Astrocyte (in vitro differentiated cells and primary cell): ENCODE measurements at places on chromosomes 4 and X. TPM values are rescaled to one million over a fixed set of nuclear protein-coding genes. Genes with fewer than 3 reads are reported as not detected.

The PRIMPOL gene
- 6.5 and 7.8 TPM in 2 replicates for total RNA-seq

The RAB40AL gene
- 0.25 TPM in 1 of 2 replicates, not detected in the other for total RNA-seq

The FHDC1 gene
- total RNA-seq: 1.5 and 1.7 TPM in 2 replicates

The HSPA4L gene
- 8.0 and 8.9 TPM in 2 replicates for total RNA-seq

- no peaks in the 10 kb centered on the region for H3K27me3 ChIP-seq
- H3K4me1 ChIP-seq: peaks cover 17% of the 10 kb centered on the region
- H3K4me3 ChIP-seq: no peak overlapping the region
- DNase-seq: no peak
- no peak overlapping the region for H3K27ac ChIP-seq
- no peaks in the 10 kb centered on the region for H3K36me3 ChIP-seq
These were observed 75.2 kb downstream of the PSAPL1 start for GRCh38 chr4:7359400-7360062.

DNA sequence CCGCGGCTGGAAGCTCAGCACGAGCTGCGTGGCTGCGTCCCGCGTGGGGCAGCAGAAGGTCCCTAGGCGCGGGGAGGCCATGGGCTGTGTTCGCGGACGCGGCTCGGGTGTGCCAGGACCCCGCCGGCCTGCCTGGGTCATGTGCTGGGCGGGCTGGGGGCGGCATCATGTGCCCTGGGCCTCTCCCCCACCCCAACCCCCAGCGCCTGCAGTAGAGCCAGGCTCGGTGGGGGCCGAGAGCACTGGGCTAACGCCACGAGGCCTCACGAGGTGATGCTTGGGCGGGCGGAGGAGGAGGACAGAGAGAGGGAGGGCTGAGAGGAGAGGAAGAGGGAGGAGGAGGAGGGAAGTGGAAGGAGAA lies at the start of gene GPR143:
Gene GPR143, minus strand, starts transcription at position 111 of the 361 bp plus-strand sequence. Its CDS starts 30 bp downstream, at position 81.
- no peak within 1 kb of the TSS for H3K27ac ChIP-seq
- H3K36me3 ChIP-seq: no peaks in the 10 kb centered on the region
- peaks cover 4% of the 10 kb centered on the region for H3K27me3 ChIP-seq
- H3K4me1 ChIP-seq: no peaks in the 10 kb centered on the region
- DNase-seq: no peak

DNA sequence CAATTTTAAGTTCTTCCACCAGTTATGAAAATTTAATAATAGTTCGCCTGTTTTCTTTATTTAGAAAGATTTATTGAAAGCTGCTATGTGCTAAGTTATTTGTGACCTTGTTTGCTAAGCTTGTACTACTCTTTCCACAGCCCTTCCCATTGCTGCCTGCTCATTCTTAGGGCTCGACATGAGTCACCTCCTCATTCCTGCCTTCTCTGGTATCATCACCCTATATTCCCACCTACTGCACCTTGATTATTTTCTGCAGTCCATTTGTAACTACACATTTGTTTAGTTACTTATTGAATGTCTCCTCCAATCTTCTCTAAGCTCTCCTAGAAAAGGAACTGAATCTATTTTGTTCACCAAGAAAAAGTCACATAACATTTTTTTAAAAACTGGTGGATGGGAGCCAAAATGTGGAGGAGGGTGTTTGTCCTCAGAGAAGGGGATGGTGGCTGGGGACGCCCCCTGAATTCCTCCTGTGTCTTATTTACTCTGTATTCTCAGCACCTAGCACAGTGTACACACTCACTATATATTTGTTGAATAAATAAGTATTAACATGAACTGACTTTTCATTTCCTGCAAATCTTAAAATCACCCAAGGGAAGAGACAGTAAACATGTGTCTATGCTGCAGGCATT lies 3.7 kb upstream of the RAB9A start:
- no peaks in the 10 kb centered on the region for H3K36me3 ChIP-seq
- DNase-seq: peak; percentile 23
- no peaks in the 10 kb centered on the region for H3K4me1 ChIP-seq
- H3K27me3 ChIP-seq: no peaks in the 10 kb centered on the region

GRCh38 chr4:33111117-33111516 lies 2390.9 kb downstream of the PCDH7 start:
- H3K4me1 ChIP-seq: no peaks in the 10 kb centered on the region
- no peak for DNase-seq
- H3K36me3 ChIP-seq: no peaks in the 10 kb centered on the region

DNA sequence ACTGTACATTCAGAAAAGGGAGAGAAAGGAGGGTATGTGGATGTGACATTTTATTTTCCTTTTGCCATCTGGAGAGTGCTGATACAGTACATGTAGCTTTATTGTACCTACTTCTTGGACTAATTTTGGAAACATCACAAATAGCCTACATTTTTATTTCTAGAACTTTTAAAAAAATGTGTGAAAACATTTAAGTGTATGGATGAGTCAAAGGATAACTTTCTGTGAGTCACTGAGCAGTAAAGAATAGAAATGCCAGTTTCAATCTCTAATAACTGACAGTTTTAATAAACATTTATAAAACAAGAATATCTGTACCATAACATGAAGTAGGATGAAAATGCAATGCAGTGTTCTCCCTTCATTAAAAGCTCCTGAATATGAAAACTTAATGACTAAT lies 374.4 kb upstream of the NWD2 start:
- H3K27me3 ChIP-seq: no peaks in the 10 kb centered on the region
- H3K4me1 ChIP-seq: no peaks in the 10 kb centered on the region
- H3K27ac ChIP-seq: no peak overlapping the region
- DNase-seq: no peak
- no peaks in the 10 kb centered on the region for H3K36me3 ChIP-seq
